Activated T-helper 17 cell treated with anti-CD3 and anti-CD28 coated beads, Interleukin-2, amount 50 U/mL, for 72 hours (primary cell): ENCODE measurements at places on chromosomes 7 and 10. TPM values are rescaled to one million over a fixed set of nuclear protein-coding genes. Genes with fewer than 3 reads are reported as not detected.

The HDAC9 gene
- 1.4 TPM for total RNA-seq

The A1CF gene
- total RNA-seq = not detected

The SPDYE9 gene
- total RNA-seq = not detected

The ZNF273 gene
- total RNA-seq = 9.1 TPM

The FFAR4 gene
- total RNA-seq = not detected

The ASAH2 gene
- total RNA-seq = 2.9 TPM

The CFAP43 gene
- total RNA-seq = not detected

The IFIT2 gene
- total RNA-seq = 2.0 TPM

The HOXA1 gene
- total RNA-seq = not detected

The ZC3HAV1L gene
- 23.6 TPM for total RNA-seq

The ERVW-1 gene
- total RNA-seq = not detected

The GRM3 gene
- not detected for total RNA-seq

The STOX1 gene
- total RNA-seq = 0.21 TPM

The CPED1 gene
- not detected for total RNA-seq

The PLA2G12B gene
- not detected for total RNA-seq
